ENCODE measurements at places on chromosomes 6 and 20.
A peak's percentile ranks its signal among the peaks of the same experiment; 100 is the strongest.

GRCh38 chr20:48131581-48131980 lies 346.3 kb upstream of the SULF2 start:
- DNase-seq, result peak; percentile 60

DNA sequence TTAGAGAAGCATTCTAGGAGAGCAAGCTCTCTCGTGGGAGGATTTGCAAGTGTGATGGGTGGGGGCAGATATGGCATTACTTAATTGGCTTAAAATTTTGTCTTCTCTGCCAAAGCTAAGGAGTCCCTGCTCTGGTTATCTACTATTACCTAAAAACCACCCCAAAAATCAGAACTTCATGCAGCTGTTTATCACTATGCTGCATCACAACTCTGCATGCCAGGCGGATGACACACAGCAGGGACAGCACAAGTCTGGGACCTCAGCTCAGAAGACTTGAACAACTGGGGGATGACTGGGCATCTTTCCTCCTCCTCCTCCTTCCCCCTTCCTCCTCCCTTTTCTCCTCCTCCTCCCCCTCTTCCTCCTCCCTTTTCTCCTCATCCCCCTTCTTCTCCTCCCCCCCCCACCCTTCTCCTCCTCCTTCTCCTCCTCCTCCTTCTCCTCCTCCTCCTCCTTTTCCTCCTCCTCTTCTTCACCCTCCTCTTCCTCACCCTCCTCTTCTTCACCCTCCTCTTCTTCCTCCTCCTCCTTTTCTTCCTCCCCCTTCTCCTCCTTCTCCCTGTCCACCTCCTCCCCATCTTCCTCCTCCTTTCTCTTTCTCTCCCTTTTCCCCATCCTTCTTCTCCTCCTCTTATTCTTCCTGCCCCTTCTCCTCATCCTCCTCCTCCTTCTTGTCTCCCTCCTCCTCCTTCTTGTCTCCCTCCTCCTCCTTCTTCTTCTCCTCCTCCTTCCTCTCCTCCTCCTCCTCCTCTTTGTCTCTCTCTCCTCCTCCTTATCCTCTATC lies 218.6 kb upstream of the PMEPA1 start:
- no peak for DNase-seq

DNA sequence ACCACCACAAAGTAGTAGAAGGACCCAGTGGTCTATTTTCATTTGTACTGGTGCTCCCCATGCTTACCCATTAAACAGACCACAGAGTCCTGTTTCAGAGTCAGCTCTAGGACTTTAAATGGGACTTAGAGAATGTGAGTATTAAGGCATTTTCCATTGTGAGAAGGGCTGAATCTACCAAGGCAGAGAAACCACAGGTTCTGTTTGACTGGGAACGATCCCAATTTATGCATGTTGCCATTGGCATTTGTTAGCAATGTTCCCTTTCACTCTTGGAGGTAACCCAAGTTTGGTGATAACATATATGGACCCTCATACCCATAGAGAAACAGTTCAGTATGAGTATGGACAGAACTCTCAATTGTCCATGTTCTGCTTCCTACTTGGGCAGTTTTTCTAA lies 672.8 kb downstream of the KIF16B start:
- no peak for DNase-seq

DNA sequence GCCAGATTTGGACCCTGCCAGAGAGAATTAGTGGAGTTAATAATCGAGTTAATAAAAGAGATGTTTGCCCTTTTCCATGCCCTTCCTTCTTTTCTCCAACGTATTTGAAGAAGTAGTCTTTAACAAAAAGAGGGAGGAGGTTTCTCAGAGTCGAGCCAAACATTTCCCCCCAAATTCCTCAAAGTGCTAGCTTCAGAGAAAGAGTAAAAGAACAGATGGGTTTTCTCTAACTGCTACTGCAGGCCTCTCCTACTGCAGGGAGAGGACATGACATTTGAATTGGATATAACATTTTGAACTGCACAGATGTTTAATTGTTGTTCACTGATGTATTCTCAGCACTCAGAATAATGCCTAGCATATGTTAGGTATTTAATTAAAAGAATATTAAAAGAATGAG lies 25.5 kb downstream of the RWDD2A start:
- DNase-seq, result no peak

DNA sequence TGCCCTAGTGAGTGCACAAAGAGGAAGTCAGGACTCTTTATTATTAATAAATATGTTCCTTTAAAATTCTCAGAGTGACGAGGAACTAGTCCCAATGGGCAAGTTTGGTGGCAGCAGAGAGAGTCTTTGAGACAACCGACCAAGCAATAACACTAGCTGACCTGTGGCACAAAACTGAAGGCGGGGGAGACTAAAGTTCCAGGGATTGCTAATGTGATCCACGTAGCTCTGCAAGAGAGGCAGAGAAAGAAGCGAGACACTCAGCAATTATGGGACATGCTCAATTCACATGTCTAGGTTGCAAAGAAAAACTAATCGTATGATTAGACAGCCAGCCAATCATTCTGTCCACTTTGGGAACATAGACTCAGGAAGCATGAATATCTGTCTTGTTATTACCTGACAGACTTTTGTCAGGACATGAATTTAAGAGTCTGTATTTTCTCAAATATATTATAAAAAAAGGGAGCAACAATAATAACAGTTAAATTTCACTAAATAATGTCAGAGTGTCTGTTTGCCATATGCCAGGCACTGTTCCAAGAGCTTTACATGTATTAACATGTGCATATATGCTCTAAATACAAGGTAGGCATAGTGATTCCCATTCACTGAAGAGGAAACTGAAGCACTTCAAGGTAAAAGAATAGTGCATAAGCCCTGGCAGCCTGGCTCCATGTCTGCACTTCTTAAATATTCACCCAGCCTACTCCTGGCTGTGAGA lies 81.0 kb downstream of the COL9A1 start:
- no peak for DNase-seq

- DNase-seq, result no peak
Observed at GRCh38 chr6:167276772-167277533, 14.2 kb upstream of the UNC93A start.

GRCh38 chr6:22095836-22096235 lies 201.0 kb downstream of the PRL start:
- no peak for DNase-seq

- no peak for DNase-seq
Observed at GRCh38 chr6:30093951-30094661, 18.5 kb upstream of the RNF39 start.

DNA sequence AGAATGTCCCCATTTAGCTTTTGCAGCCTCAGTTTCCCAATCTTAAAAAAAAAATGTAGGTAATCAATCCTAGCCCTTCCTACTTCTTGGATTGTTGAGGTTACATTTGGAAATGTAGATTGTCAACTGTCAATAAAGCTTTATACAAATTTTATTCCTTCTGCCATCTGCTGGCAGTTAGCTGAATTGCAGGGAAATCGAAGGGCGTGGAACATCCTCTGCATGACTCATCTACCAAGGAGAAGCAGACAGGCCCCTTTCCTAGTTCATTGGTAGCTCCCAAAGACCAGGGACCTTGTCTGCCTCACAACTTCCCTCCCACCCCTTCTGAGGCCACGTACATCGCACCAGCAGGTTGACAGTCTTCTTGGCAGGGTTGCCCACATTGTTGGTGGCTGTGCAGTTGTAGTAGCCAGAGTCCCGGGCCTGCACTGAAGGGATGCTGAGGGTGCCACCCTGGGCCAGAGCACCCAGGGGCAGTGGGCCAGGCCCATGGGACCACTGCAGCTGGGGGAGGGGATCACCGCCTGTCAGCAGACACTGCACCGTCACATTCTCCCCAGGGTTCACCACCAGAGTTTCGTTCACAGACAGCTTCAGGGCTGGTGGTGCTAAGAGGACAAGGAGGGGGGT lies 43.6 kb downstream of the MDGA1 start:
- no peak for DNase-seq

All from right forelimb (tissue), 1 donor.